Germinal center (tissue), 1 donor: ENCODE measurements at places on chromosomes 12 and 14.

DNA sequence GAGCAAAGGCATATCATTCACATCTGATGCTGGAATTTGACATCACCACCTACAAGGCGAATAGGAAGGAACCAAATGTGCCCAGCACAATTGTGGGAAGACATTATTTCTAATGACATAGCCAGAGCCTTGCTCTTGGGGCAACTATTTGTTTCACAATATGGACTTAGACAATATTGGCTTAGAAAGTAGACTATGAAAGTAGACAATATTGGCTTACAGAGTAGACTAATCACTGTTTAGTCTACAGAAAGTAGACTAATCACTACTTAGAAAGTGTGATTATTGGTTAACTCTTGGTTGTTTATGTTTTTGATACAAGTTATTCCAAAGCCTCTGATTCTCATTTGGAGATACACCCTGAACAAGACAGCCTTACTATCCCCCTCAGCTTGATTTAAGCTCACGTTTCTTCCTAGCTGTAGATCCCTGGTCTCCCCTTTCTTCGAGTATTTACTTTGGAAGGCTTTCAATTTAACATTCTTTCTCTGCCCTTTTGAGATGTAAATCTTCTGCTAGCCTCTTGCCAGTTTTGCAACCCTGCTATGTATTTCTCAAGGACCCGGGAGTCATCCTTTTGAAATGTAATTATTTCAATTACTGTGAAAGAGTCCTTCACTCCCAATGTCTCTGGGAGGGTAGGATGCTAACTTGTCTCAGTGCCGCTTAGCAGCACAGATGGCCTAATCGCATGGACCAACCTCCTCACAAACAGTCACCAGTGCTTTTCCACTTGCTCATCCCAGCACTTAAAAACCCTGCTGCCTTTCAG is 843.2 kb downstream of the GALC start:
- DNase-seq: no peak

DNA sequence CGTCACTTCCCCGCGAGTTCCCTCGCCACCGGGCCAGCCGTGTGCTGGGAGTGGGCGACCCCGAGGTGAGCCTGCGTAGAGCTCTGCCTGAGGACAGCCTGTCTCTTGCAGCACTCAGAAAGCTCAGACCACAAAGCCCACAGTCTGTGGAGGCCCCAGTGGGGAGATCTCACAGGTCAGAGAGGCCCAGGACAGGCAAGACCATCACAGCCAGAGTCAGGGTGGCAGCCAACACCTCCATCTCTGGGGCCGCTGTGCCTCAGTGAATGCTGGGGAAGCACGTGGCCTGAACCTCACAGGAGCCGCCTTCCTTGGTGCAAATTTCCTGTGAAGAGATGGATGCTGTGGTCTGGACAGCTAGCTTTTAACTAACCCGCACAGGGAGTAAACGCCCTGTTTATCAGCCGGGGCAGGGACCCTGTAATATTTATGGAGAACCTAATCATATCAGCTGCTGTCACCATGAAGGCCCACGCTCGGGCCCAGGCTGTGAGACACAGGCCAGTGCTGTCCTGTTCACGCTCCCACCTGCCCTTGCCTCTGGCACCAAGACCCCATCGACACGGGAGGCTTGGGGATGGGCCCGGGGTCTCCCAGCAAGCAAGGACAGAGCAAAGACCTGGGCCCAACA is 56.9 kb downstream of the CDC42BPB start:
- DNase-seq: no peak

GRCh38 chr12:44053549-44054127 is 217.8 kb downstream of the TMEM117 start:
- DNase-seq: no peak

GRCh38 chr14:77302926-77303325 is 17.8 kb downstream of the POMT2 start:
- no peak for DNase-seq

DNA sequence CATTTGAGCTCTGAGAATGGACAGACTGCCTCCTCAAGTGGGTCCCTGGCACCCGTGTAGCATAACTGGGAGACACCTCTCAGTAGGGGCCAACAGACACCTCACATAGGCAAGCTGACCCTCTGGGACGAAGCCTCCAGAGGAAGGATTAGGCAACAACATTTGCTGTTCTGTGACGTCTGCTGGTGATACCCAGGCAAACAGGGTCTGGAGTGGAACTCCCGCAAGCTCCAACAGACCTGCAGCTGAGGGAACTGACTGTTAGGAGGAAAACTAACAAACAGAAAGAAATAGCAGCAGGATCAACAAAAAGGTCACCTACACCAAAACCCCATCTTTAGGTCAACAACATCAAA is 69.6 kb downstream of the CEP83 start:
- DNase-seq: no peak

DNA sequence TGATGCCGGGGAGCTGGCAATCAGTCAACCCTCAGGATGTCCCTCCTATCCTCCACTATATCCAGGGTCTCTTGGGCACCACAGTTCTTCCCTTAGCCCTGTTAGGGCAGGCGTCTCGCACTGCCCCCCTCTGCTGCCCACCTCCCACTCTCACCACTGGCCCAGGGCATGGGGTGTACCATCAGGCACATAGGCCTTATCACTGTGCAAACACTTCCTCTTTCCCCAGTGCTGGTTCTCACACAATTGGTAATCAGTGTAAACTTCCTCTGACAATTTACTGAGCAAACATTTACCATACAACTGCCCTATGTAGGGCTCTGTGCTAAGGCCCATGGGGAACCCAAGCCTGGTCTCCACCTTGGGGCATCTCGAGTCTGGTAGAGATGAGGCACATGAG is 20.1 kb upstream of the TMED10 start:
- DNase-seq: no peak

DNA sequence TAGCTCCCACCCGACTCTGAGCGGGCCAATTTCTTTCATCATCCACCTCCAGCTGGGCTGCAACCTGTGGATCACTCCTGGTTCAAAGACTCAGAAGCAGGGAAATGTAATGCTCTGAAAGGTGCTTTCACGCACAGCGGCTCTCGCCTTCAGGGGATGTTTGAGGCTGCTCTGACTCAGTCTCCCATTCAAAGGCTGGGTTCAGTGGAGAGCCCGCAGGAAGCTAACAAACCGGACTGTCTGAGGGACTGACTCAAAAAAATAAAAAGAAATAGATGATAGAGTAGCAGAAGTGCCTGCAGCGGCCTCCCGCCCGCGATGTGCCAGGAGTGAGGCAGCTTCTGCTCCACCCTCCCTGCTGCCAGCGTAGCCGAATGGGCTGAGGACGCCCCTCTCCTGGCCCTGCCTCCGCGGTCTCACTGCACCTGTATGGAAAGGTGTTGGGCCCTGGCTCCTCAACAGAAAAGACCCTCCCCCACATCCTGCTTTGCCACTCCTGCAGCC is 98.0 kb downstream of the GCH1 start:
- no peak for DNase-seq

DNA sequence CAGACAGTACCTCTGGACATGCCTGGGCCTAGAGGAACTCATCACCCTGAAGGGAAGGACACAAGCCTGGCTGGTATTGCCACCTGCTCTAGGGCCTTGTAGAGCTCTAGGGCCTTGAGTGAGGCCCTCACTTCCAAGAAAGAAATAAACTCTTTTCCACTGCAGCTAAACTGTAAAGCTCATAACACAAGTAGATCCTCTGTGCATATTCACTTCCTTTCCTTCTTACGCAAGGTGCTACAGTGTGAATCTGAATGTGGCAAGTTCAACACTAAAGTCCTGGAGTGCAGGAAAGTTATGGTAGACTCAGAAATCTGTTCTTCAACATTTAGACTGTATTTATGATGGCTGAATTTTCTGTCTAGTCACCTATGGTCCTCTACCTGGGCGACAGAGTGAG is 14.5 kb downstream of the RNASE3 start:
- no peak for DNase-seq

DNA sequence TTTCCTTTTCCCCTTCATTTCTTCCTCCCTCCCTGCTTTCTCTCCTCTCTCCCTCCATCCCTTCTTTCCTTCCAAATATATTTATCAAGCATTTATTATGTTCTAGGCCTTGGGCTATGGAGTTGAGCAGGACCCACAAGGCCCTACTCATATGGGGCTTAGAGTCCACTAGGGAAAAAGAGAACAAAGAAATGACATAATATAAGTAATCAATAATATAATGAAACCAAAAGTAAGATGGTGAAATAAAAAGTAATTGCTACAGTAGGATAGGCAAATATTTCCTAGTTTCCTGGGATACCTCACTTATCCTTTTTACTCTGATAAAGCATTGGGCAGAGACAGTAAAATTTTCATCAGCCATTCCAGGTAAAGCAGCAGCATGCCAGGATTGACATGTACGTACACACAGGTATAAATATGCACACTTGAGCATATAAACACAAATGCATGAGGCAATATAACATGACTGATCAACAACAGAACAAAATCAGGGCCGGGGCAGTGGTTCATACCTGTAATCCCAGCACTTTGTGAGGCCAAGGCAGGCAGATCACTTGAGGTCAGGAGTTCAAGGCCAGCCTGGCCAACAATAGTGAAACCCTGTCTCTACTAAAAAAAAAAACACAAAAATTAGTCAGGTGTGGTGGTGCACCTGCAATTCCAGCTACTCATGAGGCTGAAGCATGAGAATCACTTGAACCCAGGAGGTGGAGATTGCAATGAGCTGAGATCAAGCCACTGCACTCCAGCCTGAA is 35.5 kb upstream of the CSRP2 start:
- no peak for DNase-seq

DNA sequence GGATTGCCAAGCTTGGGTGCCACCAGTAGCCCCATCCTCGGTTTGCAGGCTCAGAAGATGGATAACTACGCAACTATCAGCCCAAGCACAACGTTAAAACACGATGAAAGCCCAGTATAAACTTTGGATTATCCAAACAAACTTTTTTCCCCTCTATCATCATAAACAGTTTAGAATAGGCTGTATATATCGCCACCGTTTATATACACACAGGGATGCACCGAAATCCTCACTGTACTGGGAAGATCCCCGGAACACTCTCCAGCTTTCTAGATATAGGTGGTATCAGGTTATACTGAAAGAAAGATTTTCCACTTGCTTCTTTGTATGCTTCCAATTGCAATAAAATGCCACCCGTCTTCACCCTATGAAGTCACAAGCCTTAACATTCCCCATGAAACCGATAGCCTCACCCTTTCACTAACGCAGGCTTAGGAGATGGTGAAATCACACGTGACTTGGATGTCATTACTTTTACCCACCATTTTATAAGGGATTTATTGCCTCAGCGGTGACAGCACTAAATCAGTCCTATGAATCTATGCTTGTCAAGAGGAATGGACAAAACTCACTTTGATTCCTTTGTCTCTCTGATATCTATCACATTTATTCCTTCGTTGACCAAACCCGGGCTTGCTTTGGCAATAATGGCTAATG is 207.6 kb upstream of the FOXN3 start:
- no peak for DNase-seq

GRCh38 chr14:48690349-48690748 is 895.8 kb downstream of the RPS29 start:
- DNase-seq: no peak

DNA sequence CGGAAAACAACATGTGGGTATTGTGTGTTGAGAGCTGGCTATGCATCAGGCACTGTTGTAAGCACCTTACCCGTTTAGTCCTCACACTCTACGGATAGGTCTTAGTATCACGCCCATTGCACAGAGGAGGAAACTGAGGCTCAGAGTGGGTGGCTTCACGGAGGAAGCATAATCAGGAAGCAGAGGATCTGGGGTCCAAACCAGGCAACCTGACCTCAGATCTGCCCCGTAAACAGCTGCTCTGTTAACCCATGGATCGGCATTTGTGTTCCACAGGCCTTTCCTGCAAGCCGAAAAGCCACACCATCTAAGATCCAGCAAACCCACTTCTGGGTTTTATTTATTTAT is 107.9 kb downstream of the SCARB1 start:
- DNase-seq: no peak

DNA sequence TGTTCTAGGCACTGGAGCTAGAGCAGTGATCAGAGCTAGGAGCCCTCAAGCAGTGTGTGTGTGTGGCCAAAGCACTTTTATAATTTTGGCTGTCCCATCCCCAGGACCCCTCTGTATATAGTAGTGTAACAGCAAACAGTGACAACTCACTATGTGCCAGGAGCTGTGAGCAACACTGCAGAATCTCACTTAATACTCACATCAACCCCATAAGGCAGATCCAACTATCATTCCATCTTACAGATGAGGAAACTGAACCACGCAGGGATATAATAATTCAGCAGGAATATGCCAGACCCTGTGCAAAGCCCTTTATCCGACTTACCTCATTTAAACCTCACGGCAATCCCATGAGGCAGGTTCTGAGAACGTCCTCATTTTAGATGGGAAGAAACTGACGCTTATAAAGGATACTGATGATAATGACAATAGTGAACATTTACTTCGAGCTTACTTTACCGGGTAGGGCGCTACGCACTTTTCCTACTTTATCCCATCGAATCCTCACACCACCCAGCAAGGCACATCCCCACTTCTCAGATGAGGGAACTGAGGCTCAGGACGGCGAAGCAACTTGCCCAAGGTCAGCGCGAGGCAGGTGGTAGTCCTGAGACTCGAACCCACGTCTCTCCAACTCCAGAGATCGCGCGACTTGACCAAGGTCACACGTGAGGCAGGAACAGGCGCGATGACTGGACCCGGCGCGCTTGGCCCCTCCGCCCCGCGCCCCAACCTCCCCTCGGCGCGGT is 687 bp downstream of the RAB35 start:
- no peak for DNase-seq

GRCh38 chr12:80877721-80878265 is 59.9 kb downstream of the LIN7A start:
- no peak for DNase-seq

DNA sequence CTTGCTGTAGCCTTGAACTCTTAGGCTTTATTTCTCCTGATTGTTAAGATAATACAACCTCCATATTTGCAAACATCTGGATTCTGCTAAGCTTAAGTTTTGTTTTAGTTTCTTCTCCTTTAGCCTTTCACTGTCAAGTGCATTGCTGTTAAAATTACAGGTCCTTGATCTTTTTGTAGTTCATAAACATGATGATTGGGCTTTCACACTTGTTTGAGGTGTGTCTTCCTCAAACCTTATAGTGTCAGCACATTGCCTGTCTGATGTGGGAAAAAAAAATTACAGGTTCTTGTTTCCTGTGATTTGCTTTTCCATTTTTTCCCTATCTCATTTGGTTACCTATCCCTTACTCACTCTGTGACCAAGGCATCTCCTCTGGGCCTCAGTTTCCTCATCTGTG is 59.2 kb downstream of the BICDL1 start:
- no peak for DNase-seq

DNA sequence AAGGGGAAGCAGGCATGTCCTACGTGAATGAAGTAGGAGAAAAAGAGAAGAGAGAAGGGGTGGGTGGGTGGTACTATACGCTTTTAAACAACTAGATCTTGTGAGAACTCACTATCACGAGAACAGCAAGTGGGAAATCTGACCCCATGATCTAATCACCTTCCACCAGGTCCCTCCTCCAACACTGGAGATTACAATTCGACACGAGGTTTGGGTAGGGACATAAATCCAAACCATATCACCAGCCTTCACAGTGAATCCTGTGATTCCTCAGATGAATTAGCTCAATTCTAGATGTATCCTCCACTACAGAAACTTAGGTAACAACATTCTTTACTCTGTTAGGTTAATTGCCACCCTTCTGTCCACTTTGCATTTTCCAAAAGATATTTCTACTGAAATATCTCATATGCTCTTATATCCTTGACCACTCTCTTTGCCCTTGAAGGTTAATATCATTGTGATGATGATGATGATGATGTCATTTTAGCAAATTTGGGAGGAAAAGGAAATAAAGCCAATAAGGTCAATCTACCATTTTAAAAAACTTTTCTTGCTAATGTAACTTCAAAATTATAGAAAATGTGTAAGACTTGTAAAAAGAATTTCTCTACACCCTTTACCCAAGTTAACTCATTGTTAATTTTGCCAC is 23.2 kb upstream of the CCNT1 start:
- DNase-seq: no peak
